ENCODE measurements at places on chromosomes 12 and 14. TPM values are rescaled to one million over a fixed set of nuclear protein-coding genes. Genes with fewer than 3 reads are reported as not detected.

- peaks cover 1% of the 10 kb centered on the region for H3K4me1 ChIP-seq
- no peak for DNase-seq
- peaks cover 68% of the 10 kb centered on the region for H3K36me3 ChIP-seq
- H3K4me3 ChIP-seq: no peak overlapping the region
Measured at GRCh38 chr12:112148031-112148513, 22.7 kb downstream of the TRAFD1 start.

GRCh38 chr12:63955831-63956666, 111.5 kb downstream of the SRGAP1 start:
- no peak for DNase-seq
- H3K4me1 ChIP-seq: peaks cover 4% of the 10 kb centered on the region
- no peak overlapping the region for H3K4me3 ChIP-seq
- H3K27me3 ChIP-seq: no peaks in the 10 kb centered on the region
- H3K36me3 ChIP-seq: no peaks in the 10 kb centered on the region

DNA sequence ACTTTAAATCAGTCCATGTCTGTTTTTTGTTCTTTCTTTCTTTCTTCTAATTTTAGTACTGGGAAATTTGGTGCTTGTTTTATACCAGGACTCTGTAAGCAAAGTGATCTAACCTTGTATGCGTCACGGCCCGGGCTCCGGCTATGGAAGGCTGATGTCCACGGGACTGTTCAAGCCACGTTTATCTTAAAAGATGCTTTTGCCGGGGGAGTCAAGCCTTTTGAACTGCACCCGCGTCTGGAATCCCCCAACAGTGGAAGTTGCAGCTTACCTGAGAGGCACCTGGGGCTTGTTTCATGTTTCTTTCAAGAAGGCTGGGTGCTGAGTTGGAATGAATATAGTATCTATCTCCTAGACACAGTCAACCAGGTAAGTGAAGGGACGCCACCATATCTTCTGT, 62.2 kb downstream of the TECPR2 start:
- peaks cover 3% of the 10 kb centered on the region for H3K36me3 ChIP-seq
- no peak overlapping the region for H3K4me3 ChIP-seq
- H3K4me1 ChIP-seq: no peaks in the 10 kb centered on the region
- H3K27ac ChIP-seq: no peak overlapping the region

GRCh38 chr12:57152639-57153038, 5.2 kb upstream of the LRP1-AS start:
- no peak overlapping the region for H3K4me3 ChIP-seq
- DNase-seq: no peak
- no peaks in the 10 kb centered on the region for H3K27me3 ChIP-seq
- peak overlapping the region; percentile 79 for H3K27ac ChIP-seq

LMNTD1 gene
- not detected for total RNA-seq

DNA sequence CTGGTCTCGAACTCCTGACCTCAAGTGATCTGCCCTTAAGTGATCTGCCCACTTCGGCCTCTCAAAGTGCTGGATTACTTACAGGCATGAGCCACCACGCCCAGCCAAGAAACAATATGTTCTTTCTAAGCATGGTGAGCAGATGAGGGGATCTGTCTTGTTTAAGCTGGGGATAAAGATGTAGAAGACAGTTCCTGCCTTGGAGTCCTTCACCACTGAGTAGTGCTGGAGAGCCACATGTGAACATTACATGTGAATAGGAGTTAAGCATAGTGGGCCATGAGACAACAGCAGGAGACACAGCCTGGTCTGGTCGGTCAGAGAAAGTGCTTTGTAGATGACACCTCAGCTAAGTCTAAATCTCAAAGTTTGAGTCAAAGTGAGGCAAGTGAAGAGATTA, 26.0 kb downstream of the TMBIM6 start:
- H3K27ac ChIP-seq: no peak overlapping the region
- H3K4me1 ChIP-seq: no peaks in the 10 kb centered on the region
- H3K27me3 ChIP-seq: no peaks in the 10 kb centered on the region
- no peaks in the 10 kb centered on the region for H3K36me3 ChIP-seq
- DNase-seq: no peak
- no peak overlapping the region for H3K4me3 ChIP-seq

- no peak for DNase-seq
- H3K36me3 ChIP-seq: no peaks in the 10 kb centered on the region
- H3K4me1 ChIP-seq: no peaks in the 10 kb centered on the region
- H3K27ac ChIP-seq: no peak overlapping the region
Measured at GRCh38 chr12:122161682-122162081, 12.3 kb downstream of the IL31 start.

- H3K27ac ChIP-seq: no peak overlapping the region
- DNase-seq: no peak
- no peak overlapping the region for H3K4me3 ChIP-seq
- H3K36me3 ChIP-seq: no peaks in the 10 kb centered on the region
- H3K27me3 ChIP-seq: no peaks in the 10 kb centered on the region
Measured at GRCh38 chr14:79578470-79578869, 632.8 kb downstream of the DIO2 start.

- no peak overlapping the region for H3K27ac ChIP-seq
- H3K36me3 ChIP-seq: no peaks in the 10 kb centered on the region
- H3K27me3 ChIP-seq: no peaks in the 10 kb centered on the region
- H3K4me1 ChIP-seq: no peaks in the 10 kb centered on the region
Measured at GRCh38 chr12:130698106-130698505, 18.0 kb downstream of the RIMBP2 start.

GRCh38 chr12:57191410-57191809, 25.2 kb upstream of the NXPH4 start:
- peaks cover 37% of the 10 kb centered on the region for H3K36me3 ChIP-seq
- H3K4me1 ChIP-seq: no peaks in the 10 kb centered on the region
- no peak overlapping the region for H3K27ac ChIP-seq
- no peak overlapping the region for H3K4me3 ChIP-seq
- DNase-seq: no peak

DNA sequence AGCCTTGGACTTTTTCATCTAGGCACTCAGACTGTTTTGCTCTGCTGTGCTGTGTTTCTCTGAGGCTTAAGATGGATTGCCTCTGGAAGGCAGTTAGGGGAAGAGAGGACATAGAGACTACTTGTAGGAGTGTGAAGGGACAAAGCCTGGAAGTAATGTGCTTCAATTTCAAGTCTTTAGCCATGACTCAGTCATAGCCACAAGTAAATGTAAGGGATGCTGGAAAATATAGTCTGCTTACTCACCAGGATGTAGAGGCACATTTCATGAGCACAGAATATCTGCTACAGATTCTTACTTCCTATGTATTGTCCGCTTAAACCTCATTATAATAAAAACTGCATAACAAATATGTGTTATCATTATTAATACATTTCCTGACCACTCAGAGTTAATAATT, 794.3 kb upstream of the NOVA1 start:
- no peak overlapping the region for H3K4me3 ChIP-seq
- H3K27ac ChIP-seq: no peak overlapping the region

DNA sequence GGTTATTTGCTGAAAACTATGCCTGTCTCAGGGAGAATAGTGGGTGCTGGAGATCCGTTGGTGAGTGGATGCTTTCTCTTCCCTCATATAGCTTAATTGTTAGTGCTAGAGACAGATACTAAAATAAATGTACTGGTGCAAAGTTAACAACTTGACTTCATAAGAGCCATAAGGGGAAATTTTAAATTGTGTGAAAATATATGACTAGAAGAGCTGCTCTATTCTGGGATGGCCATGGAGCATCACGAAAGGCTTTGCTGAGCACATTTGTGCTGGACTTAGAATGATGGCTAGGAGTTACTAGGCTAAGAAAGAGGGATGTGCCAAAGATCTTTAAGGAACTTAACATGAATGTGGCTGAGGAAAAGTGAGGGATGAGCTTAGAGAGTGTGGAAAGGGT, 668.8 kb downstream of the NRXN3 start:
- peaks cover 4% of the 10 kb centered on the region for H3K27me3 ChIP-seq
- no peaks in the 10 kb centered on the region for H3K4me1 ChIP-seq
- DNase-seq: no peak
- no peak overlapping the region for H3K27ac ChIP-seq
- H3K36me3 ChIP-seq: no peaks in the 10 kb centered on the region
- H3K4me3 ChIP-seq: no peak overlapping the region

ISM2 gene
- total RNA-seq: not detected

CACNA2D4 gene
- total RNA-seq: 1.5 TPM

- no peak overlapping the region for H3K27ac ChIP-seq
- H3K4me3 ChIP-seq: no peak overlapping the region
- DNase-seq: no peak
- no peaks in the 10 kb centered on the region for H3K27me3 ChIP-seq
Measured at GRCh38 chr12:117054279-117054678, 44.9 kb downstream of the TESC start.

- no peak for DNase-seq
- H3K4me3 ChIP-seq: no peak overlapping the region
- no peak overlapping the region for H3K27ac ChIP-seq
- no peaks in the 10 kb centered on the region for H3K36me3 ChIP-seq
- H3K27me3 ChIP-seq: no peaks in the 10 kb centered on the region
- no peaks in the 10 kb centered on the region for H3K4me1 ChIP-seq
Measured at GRCh38 chr12:41950455-41950854, 194.2 kb downstream of the GXYLT1 start.

GRCh38 chr12:9319842-9320173, 111.6 kb upstream of the PZP start:
- no peak overlapping the region for H3K4me3 ChIP-seq
- H3K27ac ChIP-seq: no peak overlapping the region
- H3K4me1 ChIP-seq: no peaks in the 10 kb centered on the region
- DNase-seq: no peak
- no peaks in the 10 kb centered on the region for H3K36me3 ChIP-seq
- H3K27me3 ChIP-seq: no peaks in the 10 kb centered on the region

DNA sequence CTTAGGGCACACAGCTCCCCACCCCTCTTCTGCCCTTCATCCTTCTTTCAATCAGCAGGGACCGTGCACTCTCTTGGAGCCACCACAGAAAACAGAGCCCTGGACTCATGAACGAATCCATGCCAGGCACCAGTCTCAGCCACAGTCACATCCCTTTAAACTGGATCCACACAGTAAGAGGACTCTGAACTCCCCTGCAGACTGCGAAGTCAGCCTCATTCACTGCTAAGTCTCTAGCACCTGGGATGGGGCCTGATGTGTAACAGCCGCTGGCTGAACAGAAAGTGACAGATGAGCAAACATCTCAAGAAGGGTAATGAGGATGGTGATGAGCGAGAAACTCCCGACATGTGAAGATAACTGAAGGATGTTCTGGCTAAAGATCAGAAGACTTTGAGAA, 45.8 kb upstream of the IQSEC3 start:
- no peaks in the 10 kb centered on the region for H3K27me3 ChIP-seq
- H3K4me1 ChIP-seq: peaks cover 17% of the 10 kb centered on the region
- peaks cover 22% of the 10 kb centered on the region for H3K36me3 ChIP-seq
- H3K27ac ChIP-seq: no peak overlapping the region
- no peak overlapping the region for H3K4me3 ChIP-seq
- no peak for DNase-seq

GRCh38 chr14:33118668-33119067, 180.0 kb downstream of the NPAS3 start:
- H3K27me3 ChIP-seq: no peaks in the 10 kb centered on the region
- DNase-seq: no peak
- H3K4me1 ChIP-seq: no peaks in the 10 kb centered on the region
- H3K36me3 ChIP-seq: no peaks in the 10 kb centered on the region

- H3K36me3 ChIP-seq: no peaks in the 10 kb centered on the region
- H3K27me3 ChIP-seq: no peaks in the 10 kb centered on the region
- H3K4me3 ChIP-seq: no peak overlapping the region
- peaks cover 2% of the 10 kb centered on the region for H3K4me1 ChIP-seq
Measured at GRCh38 chr12:116302166-116303058, 24.9 kb upstream of the MED13L start.

DNA sequence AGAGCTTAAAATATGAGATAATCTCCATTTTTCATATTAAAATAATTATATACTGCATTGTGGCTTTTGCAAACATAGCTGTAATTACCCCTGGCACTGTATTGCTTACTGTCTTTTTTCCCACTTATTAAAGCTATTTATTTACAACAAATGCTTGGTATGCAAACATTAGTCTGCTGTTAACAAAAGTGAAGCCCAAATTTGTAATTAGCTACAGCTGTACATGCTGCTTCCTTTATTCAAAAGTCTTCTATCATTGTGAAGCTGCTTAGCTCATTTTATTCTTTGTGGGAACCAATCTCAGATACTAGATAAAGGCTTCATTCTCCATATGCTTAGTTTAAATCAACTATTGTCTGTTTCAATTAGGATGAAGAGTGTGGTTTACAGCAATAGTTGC, 425.8 kb upstream of the FOXG1 start:
- no peaks in the 10 kb centered on the region for H3K36me3 ChIP-seq
- no peaks in the 10 kb centered on the region for H3K4me1 ChIP-seq
- no peaks in the 10 kb centered on the region for H3K27me3 ChIP-seq
- no peak for DNase-seq
- H3K4me3 ChIP-seq: no peak overlapping the region

DNA sequence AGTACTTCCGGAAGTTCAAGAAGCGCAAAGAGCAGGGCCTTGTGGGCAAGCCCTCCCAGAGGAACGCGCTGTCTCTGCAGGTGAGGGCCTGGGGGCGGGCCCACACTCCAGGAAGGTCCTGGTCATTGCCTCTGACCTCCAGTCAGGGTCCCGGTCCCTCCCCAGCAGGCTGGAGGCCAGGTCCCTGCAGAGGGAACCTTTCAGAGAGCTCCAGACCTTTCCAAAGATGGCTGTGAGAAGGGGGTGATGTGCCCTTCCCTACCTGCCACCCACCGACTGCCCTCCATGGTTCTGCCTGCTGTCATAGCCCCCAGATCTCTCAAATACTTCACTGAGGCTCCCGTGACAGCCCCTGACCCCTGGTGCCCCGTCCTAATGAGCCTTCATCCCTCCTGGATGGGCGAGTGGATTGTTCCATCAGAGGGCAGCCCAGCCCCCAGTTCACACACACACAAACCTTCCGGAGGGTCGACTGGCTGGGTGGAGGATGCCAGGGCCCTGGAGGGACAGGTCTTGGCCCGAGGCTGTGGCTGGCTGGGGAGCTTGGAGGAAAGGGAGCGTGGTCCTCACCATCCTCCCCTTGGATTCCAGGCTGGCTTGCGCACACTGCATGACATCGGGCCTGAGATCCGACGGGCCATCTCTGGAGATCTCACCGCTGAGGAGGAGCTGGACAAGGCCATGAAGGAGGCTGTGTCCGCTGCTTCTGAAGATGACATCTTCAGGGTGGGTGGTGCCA, 117.5 kb upstream of the FKBP4 start:
- H3K36me3 ChIP-seq: no peaks in the 10 kb centered on the region
- peak; percentile 30 for DNase-seq
- H3K4me1 ChIP-seq: no peaks in the 10 kb centered on the region
- H3K4me3 ChIP-seq: no peak overlapping the region
- no peaks in the 10 kb centered on the region for H3K27me3 ChIP-seq
- H3K27ac ChIP-seq: no peak overlapping the region

GNB3 gene
- total RNA-seq: under 0.01 TPM

DNA sequence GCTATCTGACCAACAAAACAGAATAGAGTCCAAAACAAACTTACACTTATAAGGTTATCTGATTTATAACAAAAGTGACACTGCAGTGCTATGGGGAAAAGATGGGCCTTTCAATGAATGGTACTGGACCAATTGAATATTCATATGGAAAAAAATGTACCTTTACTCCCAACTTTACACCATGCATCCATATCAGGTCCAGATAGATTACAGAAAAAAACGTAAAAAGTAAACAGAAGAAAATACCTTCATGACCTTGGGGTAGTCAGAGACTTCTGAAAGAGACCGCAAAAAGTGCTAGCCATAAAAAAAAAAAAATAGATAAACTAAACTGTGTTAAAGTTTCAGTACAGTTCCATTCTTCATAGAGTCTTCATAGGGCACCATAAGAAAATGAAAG, 308.3 kb downstream of the GXYLT1 start:
- no peaks in the 10 kb centered on the region for H3K36me3 ChIP-seq
- H3K27ac ChIP-seq: no peak overlapping the region
- DNase-seq: no peak
- H3K27me3 ChIP-seq: no peaks in the 10 kb centered on the region
- H3K4me3 ChIP-seq: no peak overlapping the region
